WTC11 (cell line): ENCODE measurements at places on chromosomes 5 and 9. TPM values are rescaled to one million over a fixed set of nuclear protein-coding genes. Genes with fewer than 3 reads are reported as not detected.
A peak's percentile ranks its signal among the peaks of the same experiment; 100 is the strongest.

GRCh38 chr9:108163321-108164005, 673.9 kb upstream of the KLF4 start:
- no peak for DNase-seq

GRCh38 chr5:6322163-6322713, 56.1 kb downstream of the MED10 start:
- DNase-seq = no peak

DNA sequence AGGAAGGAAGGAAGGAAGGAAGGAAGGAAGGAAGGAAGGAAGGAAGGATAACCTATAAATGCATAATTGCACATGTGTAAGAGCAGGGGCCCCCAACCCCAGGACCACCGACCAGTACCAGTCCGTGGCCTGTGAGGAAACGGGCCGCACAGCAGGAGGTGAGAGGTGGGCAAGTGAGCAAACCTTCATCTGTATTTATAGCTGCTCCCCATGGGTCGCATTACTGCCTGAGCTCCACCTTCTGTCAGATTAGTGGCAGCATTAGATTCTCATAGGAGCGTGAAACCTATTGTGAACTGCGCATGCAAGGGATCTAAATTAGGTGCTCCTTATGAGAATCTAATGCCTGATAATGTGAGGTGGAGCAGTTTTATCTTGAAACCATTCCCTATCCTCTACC, 66.1 kb downstream of the SH3RF2 start:
- no peak for DNase-seq

GRCh38 chr9:27423915-27424710, 100.0 kb upstream of the IFNK start:
- no peak for DNase-seq

DNA sequence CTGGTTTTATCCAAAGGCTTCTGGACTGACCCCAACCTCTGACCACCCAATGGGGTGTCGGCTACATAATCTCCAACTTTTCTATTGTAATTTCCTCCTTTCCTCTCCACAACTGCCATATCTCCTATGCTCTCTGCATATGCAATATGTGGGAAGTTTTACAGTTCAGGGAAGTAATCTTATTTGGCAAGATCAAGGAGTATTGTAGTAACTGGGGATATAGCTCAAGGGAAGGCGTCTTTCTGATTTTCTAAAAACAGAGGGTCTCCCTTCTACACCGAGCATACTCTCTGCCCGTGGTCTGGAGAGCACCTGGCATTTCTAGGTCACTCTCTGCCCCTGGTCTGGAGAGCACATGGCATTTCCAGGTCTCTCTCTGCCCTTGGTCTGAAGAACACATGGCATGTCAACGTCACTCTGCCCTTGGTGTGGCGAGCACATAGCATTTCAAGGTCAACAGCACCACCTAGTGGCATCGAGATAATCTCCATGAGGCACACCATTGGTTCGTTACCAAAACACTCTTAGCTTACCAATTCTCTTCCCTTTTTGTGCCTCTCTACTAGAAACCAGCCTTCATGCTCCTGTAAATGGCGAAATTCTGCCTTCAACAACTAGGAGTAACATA, 616.4 kb upstream of the NUDT12 start:
- peak; percentile 69 for DNase-seq

GRCh38 chr9:113712053-113712452, 164.1 kb upstream of the ZNF618 start:
- DNase-seq = no peak

GRCh38 chr9:126722252-126722921, 82.5 kb upstream of the ZBTB43 start:
- peak; percentile 88 for DNase-seq

HRH2 gene
- total RNA-seq = 9.3 to 12.7 TPM (median 12.2 TPM) in 3 replicates

- no peak for DNase-seq
Observed at GRCh38 chr9:5455181-5455580, 4.8 kb downstream of the CD274 start.

ADRB2 gene
- total RNA-seq = 1.1 to 1.3 TPM (median 1.2 TPM) in 3 replicates

- DNase-seq = no peak
Observed at GRCh38 chr9:33178972-33179697, 12.0 kb upstream of the B4GALT1 start.

PTGS1 gene
- total RNA-seq = 0.89 to 1.1 TPM (median 1.0 TPM) in 3 replicates

DNA sequence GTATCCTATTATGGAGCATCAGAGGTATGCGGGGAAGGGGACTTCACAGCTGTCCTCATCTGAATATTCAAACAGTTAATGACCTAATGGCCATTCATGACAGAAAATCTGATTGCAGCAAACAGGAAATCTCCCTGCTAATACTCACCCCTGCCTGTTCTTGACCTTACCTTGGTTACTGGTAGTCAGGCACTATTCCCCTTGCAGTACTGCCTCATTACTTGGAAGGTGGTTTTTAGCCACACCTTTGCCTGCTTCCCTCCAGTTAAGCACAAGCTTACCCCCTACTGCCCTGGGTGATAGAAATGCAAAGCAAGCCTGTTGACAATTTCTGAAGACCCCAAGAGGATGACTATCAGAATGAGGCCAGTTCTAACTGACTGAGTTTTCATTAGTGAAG, 332.4 kb downstream of the NTRK2 start:
- no peak for DNase-seq

GRCh38 chr9:77802515-77803293, 154.6 kb upstream of the GNA14 start:
- no peak for DNase-seq

HSD17B4 gene
- 362 to 409 TPM (median 407 TPM) in 3 replicates for total RNA-seq

GRCh38 chr5:156188016-156188415, 138.9 kb upstream of the SGCD start:
- no peak for DNase-seq

DNA sequence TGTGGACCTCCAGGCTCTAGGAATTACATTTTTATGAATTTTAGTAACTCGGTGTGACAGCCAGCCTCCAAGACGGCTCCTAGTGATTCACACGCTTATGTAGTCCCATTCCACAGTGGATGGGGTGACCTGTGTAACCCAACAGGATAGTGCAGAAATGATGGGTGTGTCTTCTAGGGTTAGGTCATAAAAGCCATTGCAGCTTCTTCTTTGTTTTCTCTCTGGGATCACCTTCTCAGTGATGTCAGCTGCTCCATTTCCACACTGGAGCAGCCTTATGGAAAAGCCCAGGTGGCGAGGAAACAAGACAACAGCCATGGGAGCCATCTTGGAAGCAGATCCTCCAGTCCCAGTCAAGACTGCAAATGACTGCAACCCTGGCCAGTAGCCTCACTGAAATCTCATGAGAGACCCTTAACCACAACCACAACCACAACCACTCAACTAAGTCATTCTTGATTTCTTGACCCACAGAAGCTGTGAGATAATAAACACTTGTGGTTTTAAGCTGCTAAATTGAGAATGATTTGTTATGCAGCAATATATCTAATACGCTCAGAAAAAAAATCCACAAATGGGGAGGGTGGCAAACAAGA, 5.1 kb upstream of the GNPDA1 start:
- no peak for DNase-seq

GRCh38 chr5:109688630-109688969, 1.1 kb upstream of the MAN2A1 start:
- no peak for DNase-seq

DNA sequence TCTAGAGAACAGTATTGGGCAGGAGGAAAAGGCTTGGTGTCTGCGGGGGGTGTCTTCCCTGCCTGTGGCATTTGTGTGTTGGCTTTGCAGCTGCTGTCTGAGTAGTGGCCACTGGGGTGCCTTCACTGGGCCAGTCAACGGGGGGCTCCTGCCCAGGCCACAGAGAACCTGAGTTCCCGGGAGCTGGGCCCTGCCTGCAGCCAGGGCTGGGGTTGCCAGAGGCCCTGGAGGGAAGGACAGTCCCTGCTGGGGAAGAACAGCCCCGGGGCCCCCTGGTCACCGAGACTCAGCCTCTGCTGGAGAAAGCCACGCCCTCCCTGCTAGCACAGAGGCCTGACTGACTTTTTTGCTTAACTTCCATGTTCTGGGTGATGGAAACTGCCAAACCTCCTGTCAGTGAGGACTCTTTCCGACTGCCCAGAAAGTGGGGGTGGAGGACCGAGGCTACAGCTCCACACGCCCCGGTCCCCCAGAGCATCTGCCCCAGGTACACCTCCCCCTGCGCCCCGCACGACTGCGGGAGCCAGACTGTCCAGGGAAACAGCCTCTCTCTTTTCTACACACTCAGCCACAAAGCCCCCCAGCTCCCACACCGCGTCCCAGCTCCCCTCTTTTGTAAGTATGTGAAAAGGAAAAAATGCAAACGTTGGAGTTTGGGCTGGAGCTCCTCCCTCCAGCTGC, 133.4 kb downstream of the DAB2IP start:
- peak; percentile 34 for DNase-seq

DNA sequence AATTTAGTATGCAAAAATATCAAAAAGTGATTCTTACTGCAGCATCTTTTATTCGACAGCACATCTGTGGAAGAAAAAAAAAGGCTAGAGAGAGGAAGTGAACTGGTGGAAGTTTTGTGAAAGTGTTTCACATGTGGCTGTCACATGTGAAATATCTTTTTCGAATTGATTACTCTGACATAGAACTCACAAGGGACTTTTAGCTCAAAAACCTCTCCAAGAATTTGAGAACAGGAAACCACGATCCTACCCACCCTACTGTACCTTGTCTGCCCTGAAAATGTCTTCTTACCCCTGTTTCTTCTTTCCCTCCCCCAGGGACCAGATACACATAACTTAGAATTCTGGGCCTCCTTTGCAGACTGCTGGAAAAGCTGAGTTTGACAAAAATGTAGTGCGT, 106.5 kb upstream of the PRRC1 start:
- DNase-seq = no peak

WDR38 gene
- not detected in 3 replicates for total RNA-seq

MAP1B gene
- total RNA-seq = 65.4 to 95.0 TPM (median 65.7 TPM) in 3 replicates

DNA sequence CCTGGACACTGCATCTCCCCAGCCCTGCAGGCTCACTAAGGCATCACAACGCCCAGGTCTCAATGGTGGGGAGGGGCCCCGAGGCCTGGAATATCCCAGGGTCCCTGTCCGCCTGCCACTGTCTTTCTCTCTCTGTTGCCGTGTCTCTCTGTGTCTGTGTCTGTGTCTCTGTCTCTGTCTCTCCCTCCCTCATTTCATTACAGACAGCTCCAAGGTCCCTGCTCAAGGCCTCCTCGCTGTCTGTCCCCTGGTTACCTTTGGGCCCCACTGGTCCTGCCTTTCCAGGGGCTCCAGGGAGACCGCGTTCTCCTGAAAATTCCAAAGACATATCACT, 3.2 kb downstream of the FCN1 start:
- no peak for DNase-seq

DNA sequence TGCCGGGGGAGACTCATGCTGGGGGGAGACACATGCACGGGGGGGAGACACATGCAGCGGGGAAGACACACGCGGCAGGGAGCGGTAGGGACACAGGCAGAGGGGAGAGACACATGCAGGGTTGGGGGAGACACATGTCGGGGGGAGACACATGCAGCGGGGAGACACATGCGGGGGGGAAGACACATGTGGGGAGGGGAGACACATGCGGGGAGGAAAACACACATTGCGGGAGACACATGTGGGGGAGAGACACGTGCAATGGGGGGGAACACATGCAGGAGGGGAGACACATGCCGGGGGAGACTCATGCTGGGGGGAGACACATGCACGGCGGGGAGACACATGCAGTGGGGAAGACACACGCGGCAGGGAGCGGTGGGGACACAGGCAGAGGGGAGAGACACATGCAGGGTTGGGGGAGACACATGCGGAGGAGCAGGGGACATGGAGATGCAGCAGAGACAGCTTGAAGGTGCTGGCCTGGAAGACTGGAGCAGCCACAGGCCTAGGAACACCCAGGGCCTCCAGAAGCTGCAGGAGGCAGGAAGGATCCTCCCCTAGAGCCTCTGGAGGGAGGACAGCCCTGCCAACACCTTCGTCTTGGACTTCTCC, 20.3 kb upstream of the OLFM1 start:
- DNase-seq = no peak

TCF7 gene
- total RNA-seq = 8.9 to 11.3 TPM (median 9.6 TPM) in 3 replicates

DNA sequence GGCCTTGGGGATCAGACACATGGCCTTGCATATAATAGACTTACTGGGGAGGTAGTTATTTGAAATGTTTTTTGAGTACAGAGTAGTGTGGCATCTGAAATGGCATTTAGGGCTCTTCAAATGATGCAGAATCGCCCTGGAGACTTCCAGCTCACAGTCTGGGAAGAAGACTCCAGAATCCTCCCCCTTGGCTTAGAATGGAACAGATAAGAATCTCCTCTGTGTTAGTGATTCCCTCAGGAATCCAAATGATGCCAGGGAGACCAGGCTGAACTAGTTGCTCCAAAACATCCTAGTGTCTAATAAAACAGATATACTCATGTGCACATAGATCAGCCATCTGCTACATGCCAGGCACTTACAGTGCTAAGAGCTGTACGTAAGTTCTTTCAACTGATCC, 38.6 kb upstream of the SMC5 start:
- no peak for DNase-seq

DNA sequence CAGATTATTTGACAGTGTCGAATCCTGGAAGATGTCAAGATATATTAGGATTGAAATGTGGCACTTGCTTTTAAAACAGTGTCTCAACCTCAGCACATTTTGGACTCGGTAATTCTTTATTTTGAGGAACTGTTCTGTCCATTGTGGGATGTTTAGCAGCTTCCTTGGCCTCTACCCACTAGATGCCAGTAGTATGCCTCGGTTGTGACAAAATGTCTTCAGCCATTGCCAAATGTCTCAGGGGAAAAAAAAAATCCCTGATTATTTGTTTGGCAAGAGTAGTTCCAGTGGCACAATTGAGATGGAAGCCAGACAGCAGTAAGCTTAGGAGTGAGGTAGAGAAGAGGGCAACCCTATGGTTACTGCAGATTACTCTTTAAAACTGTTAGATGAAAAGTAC, 694.5 kb upstream of the RIOK2 start:
- no peak for DNase-seq

- no peak for DNase-seq
Observed at GRCh38 chr5:84779186-84779585, 394.5 kb upstream of the EDIL3 start.

DNA sequence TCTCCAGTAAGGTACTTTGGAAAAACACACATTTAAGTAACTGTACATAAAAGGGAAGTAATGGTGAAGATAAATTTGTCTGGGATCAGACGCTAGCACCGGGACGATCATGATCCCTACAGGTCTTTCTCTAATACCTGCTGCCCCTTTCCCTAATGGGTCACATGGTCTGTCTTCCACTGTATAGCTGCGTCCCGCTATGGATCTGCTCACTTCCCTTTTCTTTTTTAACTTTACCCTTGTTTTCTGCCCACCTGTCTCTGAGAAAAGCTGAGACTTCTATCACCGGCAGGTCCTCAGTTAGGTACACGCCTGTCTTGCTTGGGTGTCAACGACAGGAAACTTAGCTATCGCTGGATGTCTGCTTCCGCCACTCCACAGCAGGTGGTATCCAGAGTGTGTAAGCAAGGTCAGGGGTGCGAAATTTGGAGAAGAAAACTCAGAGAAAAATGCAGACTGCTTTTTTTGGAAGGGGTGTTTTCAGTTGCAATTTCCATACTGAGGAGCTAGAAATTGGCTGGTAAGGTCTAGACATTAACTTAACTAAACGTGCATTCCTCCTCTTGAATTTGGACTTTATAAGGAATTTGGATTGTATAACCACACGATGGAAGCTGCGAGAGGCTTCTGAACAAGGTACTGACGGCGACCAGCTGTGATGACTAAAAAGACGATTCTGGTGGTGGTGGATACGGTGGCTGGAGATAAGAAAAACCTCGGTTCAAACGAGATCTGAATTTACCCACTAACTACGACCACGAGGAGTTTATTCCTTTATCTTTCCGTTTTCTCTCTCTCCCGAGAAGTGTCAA, 1.1 kb upstream of the ICE1 start:
- no peak for DNase-seq
